ENCODE measurements at places on chromosomes 6 and 20. TPM values are rescaled to one million over a fixed set of nuclear protein-coding genes. Genes with fewer than 3 reads are reported as not detected.

PRDM13 gene
- total RNA-seq = not detected

IRF4 gene
- 17.0 TPM for total RNA-seq

HLA-DQB1 gene
- 4.6 TPM for total RNA-seq

CD24 gene
- 1.6 TPM for total RNA-seq

HNF4A gene
- total RNA-seq = not detected

TNFRSF21 gene
- 42.0 TPM for total RNA-seq

EGFL8 gene
- 8.4 TPM for total RNA-seq

SLC17A2 gene
- not detected for total RNA-seq

FOXQ1 gene
- not detected for total RNA-seq

CLDN20 gene
- not detected for total RNA-seq
